DMS79 (cell line): ENCODE measurements at places on chromosomes 2 and 18.

GRCh38 chr2:119453972-119454593, 22.4 kb downstream of the TMEM37 start:
- DNase-seq: no peak

DNA sequence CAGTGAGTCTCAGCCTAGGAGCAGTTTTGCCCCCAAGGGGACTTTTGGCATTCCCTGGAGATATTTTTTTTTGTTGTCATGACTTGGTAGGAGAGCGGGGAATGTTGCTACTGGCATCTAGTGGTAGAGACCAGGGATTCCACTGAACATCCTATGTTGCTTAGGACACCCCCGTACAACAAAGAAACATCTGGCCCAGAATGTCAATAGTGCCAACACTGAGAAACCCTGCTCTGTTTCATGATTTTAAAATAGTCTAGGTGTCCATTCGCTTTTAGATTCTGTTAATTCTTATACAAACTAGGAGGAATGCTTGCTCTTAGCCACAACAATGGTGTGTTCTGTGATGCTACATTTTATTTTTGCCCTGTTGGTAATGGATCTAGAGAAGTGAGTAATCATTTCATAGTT, 225.8 kb upstream of the SIX3 start:
- DNase-seq: no peak

DNA sequence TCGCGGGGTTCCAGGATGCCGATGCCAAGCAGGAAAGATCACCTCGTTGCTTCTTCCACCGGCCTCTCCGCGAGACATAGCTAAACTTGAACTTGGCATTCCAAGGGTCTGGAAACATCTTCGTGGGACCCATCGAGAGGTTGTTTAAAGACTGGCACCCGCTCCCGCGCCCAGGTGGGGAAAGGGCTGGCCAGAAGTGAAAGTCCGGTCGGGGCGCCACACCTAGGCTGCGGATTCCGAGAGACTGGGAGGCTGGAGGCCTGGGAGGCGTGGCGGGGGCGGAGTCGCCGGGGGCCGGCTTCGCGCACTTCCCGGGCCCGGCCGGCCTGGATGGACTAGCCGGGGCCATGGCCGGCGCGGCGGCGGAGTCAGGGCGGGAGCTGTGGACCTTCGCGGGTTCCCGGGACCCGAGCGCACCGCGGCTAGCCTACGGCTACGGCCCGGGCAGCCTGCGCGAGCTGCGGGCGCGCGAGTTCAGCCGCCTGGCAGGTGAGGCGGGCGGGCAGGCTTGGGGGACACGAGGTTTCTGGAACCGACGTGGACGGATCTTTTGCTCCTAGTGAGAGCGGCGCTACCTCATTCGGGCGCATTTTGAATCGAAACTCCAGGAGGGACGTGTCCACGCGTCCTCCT, at the start of gene MOCOS:
TSS of gene MOCOS (plus strand) at position 305 of the 633 bp plus-strand sequence. CDS start at position 348, 43 bp downstream.
- no peak for DNase-seq

- DNase-seq: peak; percentile 59
Measured at GRCh38 chr2:176612736-176613135, 343.5 kb downstream of the MTX2 start.

DNA sequence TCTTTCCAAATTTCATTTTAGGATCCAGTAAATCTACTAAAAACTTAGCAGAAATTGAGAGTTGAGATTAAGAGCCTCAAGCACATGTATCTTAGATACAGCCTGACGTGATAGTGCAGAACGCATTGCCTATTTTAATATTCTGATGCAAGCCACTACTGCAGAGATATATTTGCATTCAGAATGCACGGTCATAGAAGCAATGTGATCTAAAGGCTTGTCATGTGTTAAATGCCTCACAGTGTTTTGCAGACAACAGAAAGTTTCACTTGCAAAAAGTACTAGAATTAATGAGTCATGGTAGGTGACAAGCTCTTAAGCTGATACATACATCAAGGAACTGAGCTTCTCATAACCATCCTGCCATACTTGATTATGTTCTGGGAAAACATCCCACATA, 886.7 kb upstream of the CHAC2 start:
- no peak for DNase-seq

DNA sequence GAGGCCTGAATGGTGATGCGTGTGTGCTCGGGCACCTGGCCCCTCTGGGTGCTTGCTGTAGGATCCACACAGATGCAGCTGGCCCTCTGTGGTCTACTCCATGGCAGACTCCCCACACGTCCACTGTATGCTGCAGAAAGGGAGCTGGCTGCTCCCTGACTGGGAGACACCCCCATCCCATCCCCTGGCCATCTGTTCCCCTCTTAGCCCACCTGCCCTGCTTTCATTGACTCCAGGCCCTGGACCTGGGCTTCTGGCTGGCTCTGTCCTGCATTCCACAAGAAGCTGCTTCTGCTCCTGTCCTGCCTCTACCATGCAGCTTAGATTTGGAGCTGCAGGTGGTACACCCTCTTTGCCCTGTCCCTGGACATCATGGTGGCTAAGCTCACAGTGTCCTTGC, 80.1 kb downstream of the FHOD3 start:
- DNase-seq: no peak

GRCh38 chr2:181165199-181165868, 184.9 kb downstream of the UBE2E3 start:
- no peak for DNase-seq

DNA sequence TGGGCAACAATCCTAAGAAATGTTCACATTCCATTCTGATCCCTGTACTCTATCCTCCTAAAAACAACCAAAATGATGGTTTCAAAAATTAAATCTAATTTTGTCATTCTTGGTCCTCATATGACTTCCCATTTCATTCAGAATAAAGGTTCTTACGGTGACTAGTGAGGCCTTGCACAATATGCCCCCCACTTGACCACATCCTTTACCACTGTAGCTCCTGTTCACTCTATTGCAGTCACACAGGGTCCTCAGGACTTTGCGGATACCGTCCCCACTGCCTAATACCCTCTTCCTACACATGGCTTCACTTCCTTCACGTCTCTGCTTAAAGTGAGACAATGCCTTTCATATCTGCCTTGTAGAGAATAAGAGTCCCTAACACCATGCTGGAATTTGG, 1058.7 kb upstream of the KLHL29 start:
- DNase-seq: no peak
